NCI-H146 (cell line): ENCODE measurements at places on chromosomes 4 and X.

DNA sequence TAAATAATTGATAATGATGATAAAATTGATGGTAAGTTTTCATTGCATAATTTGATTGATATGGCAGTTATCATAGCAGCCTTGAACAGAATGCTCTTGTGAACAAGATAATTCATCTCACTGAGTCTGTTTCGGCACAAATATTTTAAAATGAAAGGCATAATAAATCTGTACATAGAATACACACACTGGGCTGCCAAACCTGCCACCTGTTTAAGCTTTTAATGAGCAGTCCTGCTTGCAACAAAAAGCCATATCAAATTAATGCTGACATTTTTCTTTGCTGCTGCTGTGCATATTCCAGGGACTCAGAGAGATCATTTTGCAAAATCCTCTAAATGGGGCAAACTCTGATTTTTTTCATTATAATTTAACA lies 201.1 kb downstream of the ARHGAP24 start:
- DNase-seq: no peak

GRCh38 chrX:154486052-154486395 lies 391 bp downstream of the UBL4A start:
- DNase-seq: peak; percentile 32

DNA sequence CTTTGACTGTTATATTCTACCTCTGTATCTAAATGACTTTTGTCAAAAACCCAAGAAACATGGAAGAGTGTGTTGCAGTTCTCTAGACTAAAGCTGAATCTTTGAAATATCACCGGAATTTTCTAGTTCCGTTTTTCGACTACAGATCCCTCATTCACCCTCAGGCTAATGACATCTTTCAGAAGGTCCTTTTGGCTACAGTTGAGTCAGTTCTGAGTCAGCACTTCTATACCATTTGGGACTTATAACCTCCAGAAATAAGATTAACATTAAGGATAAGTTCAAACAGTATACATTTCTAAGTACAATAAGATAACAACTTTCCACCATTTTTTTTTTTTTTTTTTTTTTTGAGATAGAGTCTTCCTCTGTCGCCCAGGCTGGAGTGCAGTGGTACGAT lies 331.0 kb upstream of the CPXCR1 start:
- DNase-seq: no peak

DNA sequence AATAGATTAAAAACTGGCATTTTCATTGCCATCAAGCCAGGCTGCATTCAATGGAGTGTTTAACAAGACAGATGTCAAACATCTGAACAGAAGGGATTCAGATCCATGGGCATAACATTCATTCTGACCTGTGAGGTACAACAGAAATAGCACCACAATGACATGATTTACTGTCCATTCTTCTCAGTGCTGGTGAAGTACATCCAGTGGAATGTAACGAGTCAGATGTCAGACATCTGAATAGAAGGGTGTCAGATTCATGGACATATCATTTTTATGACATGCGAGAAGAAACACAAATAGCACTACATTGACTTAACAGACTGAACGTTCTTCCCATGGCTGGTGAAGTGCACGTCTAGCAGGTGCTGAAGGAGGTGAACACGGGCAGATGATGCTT lies 186.4 kb downstream of the PPP4R3C start:
- no peak for DNase-seq

DNA sequence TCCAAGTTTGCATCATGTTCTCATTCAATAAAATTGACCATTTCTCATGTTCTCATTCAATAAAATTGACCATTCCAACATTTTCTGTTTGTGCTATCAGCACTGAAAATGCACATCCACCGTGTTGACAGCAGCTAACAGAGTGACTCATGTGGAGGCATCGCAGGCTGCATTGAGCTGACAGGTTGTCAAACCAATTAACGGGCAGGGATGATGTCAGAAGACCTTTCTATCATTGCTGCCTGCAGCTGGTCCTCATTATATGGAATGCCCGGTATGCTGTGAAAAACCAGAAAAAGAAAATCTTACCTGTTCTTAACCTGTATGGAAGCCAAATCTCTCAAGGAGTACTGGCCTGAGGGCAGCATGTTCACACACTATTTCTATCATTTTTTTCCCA lies 202.0 kb downstream of the SMIM20 start:
- peak; percentile 15 for DNase-seq

- DNase-seq: no peak
These were observed 45.3 kb upstream of the PJA1 start for GRCh38 chrX:69210581-69210980.

DNA sequence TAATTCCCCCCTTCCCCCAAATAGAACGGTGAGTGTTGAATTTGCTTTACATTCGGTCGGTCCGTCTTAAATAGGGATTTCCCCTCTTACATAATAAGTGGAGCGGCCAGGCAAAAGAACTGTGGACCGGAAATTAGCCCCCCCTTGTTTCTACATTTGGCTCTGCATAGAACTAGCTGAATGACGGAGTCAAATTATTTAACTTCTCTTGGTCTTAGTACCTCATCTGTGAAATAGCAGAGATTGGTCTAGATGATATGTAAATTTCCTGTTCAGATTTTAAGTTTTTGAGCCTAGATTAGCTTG lies 1.3 kb downstream of the SPATA18 start:
- DNase-seq: peak; percentile 22

DNA sequence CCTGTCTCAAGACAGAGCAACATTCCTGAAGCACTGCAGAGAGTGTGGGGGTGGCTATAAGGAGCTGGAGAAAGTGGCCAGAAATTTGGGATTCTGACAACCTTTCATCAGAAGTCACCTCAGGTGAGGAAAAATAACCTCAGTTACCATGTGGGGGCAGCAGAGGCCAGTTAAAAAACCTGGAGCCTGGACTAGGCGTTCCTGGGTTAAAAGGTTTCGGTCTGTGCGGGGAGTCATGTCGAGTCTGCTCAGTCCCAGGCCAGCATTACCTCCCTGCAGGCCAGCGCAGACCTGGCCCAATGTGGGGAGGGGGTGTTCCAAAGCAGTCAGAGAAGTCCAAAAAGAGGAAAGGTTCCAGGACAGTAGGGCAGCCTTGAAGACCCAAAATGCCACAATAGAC lies 10.9 kb upstream of the NALF2 start:
- peak; percentile 15 for DNase-seq

DNA sequence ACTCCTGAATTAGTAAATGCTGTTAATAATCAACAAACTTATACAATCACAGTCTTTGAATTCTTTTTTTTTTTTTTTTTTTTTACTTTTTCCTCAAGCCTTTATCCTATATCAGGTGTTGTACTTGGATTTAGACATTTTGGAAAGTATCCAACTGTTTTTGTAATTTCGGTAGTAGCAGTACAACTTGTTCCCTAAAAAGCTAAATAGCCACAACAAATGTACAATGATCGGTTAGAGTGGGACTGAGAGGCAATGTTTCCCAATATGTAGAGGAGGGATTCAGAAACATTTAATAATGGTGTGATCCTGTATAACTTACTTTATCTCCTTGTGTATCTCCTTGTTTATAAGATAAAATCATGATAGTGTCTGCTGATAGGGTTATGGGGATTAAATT lies 343.1 kb downstream of the GRID2 start:
- no peak for DNase-seq

DNA sequence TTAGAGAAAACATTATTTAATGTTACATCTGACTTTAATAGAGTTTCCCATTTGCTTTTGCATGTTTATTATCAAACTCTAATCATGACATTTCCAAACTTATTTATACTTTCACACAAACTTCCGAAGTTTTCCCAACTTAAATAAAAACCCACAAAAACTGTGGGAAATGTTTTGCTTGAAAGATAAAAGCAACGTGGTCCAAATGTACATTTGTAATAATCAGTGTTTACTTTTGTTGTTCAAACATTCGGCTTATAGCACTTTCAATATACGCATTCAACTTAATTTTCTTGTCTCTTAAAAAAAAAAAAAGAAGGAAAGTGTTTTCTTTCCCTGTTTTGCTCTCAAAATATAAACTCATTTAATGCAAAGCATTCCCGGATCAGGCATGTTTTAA lies 51.0 kb downstream of the STX18 start:
- no peak for DNase-seq

- no peak for DNase-seq
These were observed 373.1 kb downstream of the STPG2 start for GRCh38 chr4:97770222-97770621.

DNA sequence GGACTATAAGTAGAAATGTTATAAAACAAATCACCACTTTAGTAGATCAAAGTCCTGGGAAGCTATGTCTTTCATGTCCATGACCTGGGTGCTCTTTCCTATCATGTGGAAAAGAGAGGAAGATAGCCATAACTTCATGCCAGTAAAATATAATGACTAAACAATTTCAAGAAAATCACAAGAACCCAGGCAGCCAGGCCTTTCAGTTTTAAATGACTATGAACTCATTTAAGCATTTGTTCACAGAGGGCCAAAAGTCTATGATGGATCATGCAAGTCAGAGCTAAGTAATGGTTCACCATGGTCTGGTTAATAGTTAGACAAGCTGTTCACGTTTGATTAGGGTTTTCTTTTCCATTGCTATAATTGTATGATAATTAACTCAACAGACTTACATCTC lies 155.8 kb downstream of the PPARGC1A start:
- no peak for DNase-seq

DNA sequence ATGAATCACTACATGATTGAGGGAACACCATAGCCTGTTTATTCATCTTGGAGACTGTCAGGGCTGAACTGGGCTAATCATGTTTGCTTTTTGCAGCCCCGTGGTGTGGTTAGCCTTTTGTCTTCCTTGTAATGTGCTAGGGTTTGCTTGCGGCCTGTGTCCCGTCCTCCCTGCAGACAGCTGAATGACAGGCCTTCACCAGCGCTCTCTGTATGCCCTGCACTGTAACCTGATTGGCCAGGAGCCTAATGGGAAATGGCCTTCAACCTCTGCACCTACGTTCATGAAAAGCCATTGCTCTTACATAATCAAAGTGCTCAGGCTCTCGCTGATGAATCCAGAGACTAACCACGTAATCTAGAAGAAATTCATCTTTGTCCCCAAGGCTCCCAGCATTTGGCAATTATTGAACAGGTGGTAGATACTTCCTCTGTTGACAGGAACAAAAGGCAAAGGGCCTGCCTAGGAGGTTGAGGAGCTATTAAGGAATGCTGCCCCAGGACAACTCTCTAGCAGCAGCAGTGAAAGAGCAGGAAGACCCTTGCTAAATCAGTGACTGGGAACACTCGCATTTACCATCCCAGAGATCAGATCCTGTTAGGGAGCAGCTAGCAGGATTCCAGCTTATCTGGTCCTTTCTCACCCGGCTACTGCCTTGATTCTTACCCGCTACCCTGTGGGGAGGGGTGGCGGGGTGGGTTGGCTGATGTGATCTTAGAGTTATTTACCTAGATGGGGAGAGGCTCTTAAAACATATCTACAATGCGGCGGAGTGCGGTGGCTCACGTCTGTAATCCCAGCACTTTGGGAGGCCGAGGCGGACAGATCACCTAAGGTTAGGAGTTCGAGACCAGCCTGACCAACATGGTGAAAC lies 42.3 kb upstream of the FAT1 start:
- DNase-seq: no peak

DNA sequence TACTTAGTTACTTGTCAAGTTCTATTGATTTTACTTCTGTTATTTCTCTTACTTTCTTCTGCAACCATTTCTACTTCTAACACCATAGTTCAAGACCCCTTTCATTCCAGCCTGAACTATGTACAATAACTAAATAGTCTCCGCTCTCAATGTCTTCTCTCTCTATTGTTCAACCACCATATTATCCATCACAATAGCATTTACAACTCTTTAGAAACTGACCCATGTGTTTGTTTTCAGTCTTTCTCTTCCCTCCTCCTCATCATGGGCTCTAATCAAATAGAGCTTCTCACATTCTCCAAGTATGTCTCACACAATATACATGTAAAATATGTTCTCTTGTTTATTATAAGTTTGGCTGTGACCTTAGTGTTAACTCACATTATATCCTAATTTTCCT lies 143.6 kb downstream of the ZAR1 start:
- no peak for DNase-seq

GRCh38 chr4:113504422-113504821 lies 257.1 kb downstream of the CAMK2D start:
- no peak for DNase-seq

- no peak for DNase-seq
These were observed 67.4 kb downstream of the AFF2 start for GRCh38 chrX:148567779-148568178.

DNA sequence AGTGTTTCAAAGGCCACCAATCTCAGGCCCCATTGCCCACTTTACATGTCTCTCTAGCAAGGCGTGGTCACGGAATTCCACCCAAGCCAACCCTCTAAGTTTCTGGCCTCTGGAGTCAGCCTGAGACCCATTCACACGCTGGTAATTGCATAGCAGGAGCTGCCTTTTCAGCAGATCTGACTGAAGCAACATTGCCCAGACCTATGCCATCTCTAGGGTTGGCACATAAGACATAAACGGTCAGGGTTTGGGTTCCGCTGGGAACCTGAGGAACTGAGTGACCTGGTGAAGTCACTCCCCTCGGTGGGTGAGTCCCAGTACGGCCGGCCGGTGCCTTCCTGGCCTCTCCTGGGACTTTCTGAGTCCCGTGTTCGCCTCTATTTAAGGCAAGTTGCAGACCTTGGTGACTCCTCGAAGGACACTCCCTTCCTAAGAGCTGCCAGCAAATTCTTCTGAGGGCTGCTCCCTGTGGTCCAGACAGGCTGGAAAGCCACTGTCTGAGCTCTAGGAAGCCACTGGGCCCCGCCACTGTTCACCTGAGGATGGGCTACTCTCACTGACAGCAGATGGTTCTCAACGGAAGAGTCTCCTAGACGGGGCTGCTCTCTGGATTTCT lies 15.9 kb downstream of the CTAG1A start:
- DNase-seq: no peak

GRCh38 chr4:151921386-151921785 lies 160.6 kb upstream of the GATB start:
- DNase-seq: no peak

GRCh38 chr4:117421706-117422105 lies 336.3 kb upstream of the TRAM1L1 start:
- no peak for DNase-seq

GRCh38 chr4:102500696-102501446 lies at the start of gene NFKB1:
Gene NFKB1, plus strand, starts transcription at chr4:102501359. Its CDS starts 24,160 bp downstream, at chr4:102525519.
- DNase-seq: peak; percentile 56

DNA sequence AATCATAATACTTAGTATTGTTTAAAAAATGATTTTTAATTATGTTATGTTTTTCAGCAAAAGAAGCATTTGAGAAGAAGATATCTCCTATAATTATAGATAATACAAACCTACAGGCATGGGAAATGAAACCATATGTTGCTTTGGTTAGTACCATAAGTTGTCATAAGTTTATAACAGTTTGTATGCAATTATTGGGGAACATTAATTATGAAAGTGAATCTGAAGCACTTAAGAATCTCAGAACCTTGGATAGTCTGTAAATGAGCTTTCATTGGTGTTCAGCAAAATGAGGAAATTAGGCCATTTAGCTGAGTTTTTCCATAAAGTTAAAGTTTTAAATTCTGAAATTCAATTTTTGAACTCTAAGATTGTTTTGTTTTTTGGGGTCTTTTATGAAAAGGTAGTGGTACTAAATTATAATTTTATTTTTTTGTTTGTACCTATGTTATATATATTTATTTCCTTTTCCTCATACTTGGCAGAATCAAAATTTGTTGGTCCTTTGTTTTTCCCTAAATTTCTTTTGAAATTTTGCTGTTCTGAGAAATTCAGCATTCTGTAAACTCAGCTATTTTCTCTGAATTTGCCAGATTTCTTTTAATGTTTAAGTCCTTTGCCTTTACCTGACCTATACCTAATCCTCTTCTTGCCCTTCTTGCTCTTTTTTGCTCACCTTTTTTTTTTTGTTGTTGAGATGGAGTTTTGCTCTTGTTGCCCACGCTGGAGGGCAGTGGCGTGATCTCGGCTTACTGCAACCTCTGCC lies 55.6 kb downstream of the N4BP2 start:
- DNase-seq: no peak
